ENCODE measurements at places on chromosomes 3 and 15.

DNA sequence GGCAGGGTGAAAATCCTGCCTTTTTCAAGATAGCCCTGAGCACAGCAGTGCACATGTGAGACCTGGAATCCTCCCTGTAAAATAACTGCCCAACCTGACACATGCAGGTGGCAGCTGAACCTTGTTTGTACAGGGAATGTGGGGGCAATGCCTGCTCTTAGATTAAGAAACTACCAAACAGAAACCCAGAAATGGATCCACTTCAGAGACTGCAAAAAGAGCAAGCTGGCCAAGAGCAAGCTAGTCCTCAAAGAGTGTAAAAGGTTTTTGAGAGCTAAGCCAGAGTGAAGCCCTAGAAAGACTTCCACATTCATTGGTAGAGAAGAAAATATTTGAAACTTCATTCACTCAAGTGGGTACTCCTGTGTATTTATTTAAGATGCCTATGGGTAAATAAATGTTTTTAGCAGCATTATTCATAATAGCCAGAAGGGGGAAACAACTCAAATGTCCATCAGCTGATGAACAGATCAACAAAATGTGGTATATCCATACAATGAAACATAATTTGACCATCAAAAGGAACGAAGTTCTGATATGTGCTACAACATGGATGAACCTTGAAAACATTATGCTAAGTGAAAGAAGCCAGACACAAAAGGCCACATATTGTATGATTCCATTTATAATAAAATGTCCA lies 96.0 kb upstream of the TSC22D2 start:
- no peak for DNase-seq

DNA sequence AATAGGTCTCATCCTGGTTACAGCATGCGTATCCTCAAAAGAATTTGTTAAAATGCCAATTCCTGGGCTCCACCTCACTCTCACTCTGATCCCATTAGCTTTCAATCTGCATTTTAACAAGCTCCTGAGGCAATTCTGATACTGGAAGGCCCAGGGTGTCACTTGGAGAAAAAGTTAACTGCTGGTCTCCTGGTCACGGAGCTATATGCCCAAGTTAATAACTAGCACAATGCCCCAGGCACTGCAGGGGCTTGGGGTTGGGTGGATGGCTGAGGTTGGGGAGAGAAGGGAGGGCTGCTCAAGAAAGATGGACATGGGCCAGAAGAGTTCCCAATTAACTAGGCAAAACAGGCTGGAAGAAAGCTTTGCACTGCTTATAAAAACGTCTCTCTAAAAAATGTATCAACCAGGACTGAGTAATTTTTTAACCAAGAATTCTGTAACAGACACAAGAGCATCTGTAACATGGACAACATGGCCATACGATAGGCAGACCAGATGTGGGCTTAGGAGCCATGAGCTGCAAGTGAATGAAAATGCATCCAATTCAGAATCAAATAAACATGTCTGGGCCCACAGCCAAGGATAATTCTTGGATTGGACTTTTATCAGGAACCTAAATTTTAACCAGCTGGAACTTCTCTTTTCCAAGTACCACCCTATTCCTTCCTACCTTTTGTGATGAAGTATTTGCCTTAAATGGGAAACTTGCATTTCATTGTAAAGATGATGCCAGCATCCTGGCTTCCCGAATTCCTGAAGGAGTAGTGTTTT lies 4.2 kb downstream of the IL17RD start:
- DNase-seq, result no peak

GRCh38 chr3:119338754-119339153 lies 44.6 kb downstream of the ARHGAP31 start:
- no peak for DNase-seq

GRCh38 chr3:12954180-12954579 lies 112.8 kb upstream of the RPL32 start:
- no peak for DNase-seq

DNA sequence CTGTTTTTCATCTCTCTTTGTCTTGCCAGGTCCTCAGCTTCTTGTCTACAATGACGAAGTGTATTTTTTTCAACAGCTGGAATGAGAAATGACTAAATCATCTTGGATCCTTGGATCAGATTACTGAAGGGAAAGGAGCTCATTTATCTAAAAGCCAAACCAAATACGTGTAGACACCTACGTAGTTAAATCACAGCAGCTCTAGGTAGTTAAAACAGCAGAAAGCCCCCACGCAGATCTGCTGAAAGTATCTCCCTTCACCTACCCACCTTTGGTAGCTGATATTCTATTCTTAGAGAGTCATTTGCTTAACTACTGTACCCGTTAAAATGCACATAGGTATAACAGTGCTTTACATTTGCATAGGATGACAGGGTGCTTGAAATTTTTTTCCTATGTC lies 105.5 kb upstream of the WNT5A start:
- DNase-seq, result no peak

DNA sequence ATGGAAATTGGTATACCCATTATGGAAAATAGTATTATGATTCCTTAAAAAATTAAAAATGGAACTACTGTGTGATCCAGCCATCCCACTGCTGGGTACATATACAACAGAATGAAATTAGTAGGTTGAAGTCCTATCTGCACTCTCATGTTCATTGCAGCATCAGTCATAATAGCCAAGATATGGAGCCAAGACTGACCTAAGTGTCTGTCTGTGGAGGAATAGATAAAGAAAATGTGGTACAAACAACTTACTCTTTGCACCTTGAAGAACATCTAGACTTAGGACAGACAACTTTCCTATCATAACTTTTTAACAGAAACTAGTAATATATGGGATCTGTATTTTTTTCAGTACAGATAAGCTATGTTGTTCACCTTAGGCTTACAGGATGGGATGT lies 30.0 kb upstream of the PPARG start:
- DNase-seq, result no peak

- DNase-seq, result no peak
Observed at GRCh38 chr3:67090474-67090873, 92.4 kb downstream of the KBTBD8 start.

DNA sequence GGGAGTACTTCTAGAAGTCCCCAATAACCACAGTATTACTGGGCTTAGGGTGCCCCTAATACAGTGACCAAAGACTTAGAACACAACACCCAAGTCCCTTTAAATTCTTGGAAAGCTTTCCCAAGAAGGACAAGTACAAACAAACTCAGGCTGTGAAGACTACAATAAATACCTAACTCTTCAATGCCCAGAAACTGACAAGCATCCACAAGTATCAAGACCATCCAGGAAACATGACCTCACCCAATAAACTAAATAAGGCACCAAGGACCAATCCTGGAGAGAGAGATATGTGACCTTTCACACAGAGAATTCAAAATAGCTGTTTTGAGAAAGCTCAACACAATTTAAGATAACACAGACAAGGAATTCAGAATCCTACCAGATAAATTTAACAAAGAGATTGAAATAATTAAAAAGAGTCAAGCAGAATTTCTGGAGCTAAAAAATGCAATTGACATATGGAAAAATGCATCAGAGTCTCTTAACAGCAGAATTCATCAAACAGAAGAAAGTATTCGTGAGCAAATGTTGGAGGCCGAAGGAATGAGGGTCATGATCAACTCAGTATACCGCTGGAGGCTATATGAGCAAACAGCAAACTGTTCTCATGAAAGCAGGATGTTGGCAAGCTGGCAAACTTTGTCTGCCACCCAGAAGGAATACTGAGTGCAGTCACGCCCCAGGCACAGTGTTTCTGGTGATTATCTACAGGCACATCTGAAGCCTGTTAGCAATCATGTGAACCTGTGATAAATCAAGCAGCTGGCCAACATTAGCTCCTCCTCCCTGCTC lies 87.0 kb upstream of the NECTIN3 start:
- DNase-seq, result no peak

- peak; percentile 0 for DNase-seq
Observed at GRCh38 chr15:57375827-57376695, at the start of gene CGNL1. CGNL1 (plus strand) TSS chr15:57376505; CDS start chr15:57438000, 61,495 bp downstream.

DNA sequence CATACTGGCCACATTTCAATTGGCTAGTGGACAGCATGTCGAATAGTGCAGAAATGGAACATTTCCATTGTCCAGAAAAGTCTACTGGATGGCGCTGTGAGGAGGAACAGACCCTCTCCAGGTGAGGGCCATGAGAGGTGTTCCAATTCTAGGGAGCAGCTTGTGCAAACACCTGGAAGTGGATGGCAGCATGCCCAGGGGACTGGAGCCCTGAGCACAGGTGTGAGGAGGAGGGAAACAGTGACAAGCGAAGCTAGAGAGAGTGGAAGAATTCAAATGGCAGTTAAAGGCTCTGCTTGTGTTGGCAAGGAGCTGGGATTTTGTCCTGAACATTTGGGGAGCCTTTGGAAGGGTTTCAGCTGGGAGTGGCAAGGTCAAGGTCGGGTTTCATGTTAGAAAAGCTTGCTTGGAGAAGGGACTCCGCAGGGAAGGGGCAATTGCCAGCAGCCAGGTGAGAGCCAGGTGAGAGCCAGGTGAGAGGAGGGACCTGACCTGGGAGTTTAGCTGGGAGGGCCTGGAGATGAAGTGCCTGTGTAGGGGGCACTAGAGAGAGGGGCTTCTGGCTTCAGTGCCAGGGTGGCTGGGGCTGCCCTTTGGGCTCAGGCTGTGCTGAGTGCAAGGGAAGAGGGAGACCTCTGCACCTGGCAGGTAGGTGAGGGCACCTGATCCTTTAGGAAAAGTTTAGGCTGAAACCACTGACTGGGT lies 93.8 kb downstream of the LINGO1 start:
- no peak for DNase-seq

DNA sequence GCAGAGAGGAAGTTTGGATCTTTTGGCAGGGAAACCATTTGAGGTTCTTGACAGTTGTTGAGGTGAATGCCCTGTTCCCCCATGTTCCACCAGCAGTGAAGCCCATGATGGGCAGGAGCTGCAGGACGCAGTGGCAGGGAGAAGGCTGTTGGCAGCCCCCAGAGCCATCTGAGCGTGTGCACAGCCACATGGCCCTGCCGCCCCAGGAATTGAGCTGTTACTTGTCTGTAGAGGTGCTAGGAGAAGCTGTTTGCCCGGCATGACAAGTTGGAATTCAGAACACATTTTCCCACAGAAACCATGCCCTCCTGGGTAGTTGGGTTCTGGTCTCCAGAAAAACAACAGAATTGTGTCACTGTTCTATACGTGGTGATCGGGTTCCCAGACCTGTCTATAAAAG lies 218.2 kb upstream of the NR2E3 start:
- DNase-seq, result no peak

- DNase-seq, result no peak
Observed at GRCh38 chr3:140427786-140428185, 250.1 kb upstream of the TRIM42 start.

DNA sequence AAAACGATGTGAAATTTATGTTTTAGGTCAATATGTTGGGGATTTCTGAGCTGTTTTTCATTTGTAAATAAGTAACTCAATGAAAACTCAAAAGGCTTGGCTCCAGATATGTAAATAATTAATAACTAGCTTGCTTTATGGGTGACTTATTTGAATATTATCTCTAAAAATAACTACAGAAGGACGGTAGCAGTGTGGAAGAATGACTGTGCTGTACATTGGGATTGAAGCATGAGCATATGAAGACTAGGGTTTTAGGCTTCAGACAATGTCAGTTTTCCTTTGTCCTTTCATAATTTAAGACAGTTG lies 343.9 kb downstream of the GRM7 start:
- DNase-seq, result no peak

GRCh38 chr3:161559177-161559998 lies 62.8 kb downstream of the OTOL1 start:
- DNase-seq, result no peak

DNA sequence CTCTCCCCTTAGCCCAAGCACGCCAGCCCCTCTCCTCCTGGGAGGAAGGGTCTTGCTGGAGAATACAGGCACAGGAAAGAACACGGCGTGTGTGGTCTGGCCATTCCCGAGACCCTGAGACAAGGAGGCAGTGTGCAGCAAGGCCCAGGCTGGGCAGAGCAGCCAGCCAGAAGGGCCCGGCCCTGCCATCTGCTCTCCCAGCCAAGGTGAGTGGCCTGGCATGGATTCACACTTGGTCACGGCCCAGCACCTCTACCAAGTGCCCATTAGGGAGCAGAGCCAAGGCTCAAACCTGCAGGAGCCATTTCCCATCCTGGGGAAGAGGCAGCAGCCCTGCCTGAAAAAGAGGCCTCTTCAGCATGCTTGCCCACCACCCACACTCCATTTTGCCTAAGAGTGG lies 28.6 kb downstream of the MEGF11 start:
- DNase-seq, result no peak

GRCh38 chr3:55467099-55467498 lies 20.0 kb downstream of the WNT5A start:
- no peak for DNase-seq

DNA sequence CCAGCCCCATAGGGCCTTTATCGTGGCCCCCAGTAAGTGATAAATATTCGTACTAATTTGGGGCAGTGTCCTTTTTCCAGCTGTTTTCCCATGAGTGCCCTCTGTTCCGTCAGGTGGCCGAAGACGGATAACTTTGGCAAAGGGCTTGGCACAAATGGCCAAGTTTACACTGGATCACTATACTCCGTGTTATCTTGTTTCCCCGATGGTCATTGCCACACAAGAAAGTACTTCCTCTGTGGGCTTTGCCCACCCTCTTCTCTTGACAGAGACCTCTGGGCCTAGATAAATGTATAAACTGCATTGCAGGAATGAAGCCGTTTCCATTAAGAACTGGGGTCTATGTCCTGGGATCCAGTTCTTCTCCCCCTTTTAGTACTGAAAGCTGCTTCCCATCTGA lies 39.1 kb downstream of the SMAD3 start:
- no peak for DNase-seq

- no peak for DNase-seq
Observed at GRCh38 chr15:39788108-39788507, 5.5 kb upstream of the FSIP1 start.

- no peak for DNase-seq
Observed at GRCh38 chr3:181917027-181917426, 205.3 kb downstream of the SOX2 start.

- no peak for DNase-seq
Observed at GRCh38 chr3:185606196-185606595, 20.1 kb downstream of the SENP2 start.

DNA sequence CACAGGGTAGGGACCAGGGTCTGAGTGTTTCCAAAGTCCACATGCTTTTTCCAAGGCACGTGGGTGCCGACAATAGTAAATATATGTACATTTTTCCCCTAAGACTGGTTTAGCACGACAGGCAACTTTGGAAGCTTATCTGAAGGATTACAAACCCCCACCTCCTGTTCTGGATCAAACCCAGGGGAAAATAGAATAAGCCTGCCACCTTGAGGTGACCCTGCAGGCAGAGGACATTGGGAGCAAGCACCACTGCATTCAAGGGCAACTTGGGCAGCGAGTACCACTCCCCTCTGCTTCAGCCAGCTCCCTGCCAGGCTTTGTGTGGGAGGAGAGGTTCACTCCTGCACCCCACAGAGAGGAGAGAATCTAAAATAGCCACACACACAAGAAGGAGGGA lies 44.8 kb downstream of the KBTBD12 start:
- no peak for DNase-seq

DNA sequence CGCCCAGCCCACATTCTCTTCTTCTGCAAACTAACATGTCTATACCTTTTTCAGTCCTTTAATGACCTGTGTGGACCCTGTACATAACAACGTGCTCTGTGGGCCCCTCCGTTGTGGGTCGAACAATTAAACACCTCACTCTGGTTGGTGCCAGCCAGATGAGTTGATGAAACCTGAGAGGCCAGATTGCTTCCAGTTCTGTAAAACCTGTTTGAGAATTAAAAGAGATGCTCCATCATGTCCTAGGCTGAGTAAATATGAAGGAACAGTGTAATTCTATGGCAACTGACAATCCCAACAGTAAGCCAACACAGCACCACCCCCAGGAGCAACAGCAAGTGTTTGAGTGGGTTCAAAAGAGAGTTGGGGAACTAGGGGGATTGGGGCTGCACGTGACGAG lies 5.7 kb upstream of the THBS1 start:
- no peak for DNase-seq

Data from stimulated activated CD4-positive, alpha-beta T cell treated with anti-CD3 and anti-CD28 coated beads, Interleukin-4, amount 100 ng/mL, for 4 hours (primary cell).